Hematopoietic multipotent progenitor cell treated with erythropoietin and hydrocortisone succinate and interleukin-3 and kit ligand, for 17 days (in vitro differentiated cells): ENCODE measurements at places on chromosomes 6 and 20.

DNA sequence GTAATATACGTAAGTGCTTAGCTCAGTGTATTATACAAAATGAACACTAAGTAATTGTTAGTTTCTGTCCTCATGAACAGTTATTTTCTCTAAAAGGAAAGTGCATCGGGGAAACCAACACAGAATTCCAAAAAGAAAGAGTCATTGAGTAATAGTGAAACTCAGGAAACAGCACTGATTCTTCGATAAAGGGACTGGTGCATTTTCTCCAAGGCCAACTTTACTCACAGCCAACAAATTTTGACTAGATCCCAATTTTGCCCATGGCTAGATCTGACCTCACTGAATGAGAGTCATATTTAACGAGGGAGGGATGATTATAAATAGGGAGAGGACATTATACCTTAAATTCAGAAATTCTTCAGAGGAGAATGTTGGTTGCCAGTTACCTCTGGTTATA, 390.9 kb upstream of the NRSN1 start:
- DNase-seq: no peak

DNA sequence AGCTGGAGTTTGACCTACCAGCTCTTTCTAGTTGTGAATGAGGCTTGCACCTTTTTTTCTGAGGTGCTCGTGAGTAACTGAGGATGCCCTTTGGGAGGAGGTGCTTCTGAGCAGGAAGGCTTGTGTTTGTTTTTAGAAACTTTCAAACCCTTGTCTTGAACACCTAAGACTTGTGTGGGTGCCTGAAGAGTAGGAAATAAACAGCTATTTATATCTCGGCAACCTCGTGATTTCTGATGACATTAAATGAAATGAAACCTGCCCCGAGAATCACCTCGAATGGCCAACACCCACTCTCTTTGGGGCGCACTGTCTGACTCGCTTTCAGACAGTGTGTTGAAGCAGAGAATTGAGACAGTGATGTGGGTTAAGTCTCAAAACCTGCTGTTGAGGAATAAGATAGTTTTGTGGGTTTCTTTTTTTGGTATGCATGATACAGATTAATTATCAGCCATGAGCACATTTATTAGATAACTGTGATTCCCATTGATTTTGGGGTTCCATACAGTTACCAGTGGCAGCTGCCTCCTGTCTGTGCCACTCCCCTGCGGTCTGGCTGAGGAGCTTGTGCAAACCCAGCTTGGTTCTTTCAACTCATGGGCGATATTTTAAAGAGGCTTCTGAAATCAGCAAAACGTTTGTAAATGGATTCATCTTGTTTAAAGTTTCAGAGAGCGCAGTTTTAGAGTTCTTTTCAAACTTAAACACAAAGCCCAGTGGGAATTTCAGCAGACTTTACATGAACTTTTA, 8.4 kb downstream of the IRF4 start:
- no peak for DNase-seq

DNA sequence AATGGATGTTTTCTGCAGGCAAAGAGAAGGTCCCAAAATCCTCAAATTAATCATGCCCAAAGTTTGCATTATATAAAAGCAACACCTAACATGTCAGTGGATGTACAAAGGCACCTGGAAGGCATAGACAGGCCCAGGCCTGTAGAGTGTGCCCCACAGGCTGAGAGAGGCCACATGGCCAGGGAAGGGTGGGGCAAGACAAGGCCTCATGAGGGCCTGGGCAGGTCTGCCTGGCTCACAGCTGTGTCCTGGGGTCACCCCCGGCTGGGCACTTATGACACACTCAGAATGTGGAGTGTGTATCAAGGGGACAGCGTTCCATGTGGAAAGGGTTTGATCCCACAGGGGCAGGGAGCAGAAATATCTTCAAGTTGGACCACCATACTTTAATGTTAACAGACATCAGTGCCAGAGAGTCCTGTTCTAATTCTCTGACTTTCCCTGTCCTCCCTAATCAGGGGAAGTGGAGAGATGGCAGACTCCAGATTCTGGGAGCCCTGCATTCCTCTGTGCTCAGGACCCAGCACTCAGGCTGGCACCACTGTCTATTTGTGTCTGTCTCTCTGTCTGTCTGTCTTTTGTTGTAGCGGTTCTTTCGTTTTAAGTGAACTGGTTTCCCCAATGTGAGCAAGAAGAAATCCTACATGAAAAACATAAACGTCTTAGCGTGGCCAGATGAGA, 178.3 kb upstream of the FOXA2 start:
- no peak for DNase-seq

DNA sequence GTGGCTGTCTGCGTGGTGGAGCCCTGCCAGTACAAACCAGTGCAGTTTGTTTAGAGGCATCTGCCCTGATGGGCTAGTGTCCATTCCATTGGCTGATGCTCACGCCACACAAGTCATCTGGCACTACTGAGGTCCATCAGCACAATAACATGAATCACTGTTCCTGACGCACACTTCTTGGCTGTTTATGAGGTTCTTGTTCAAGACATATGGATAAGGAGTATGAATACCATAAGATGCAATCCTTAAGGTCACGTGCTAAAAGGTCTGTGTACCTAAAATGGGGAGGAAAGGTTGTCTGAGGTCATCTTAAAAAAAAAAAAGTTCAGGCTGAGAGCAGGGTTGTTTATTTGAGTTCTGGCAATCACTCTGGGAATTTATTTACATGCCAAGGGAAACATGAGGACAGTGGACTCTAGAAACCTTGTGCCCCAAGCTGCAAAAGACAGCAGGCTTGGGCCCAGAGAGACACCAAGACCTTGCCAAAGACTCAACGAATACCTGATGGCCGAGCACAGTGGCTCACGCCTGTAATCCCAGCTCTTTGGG, 54.1 kb upstream of the SHLD1 start:
- DNase-seq: peak; percentile 54

- no peak for DNase-seq
Measured at GRCh38 chr6:148608199-148608951, 138.5 kb upstream of the UST start.

DNA sequence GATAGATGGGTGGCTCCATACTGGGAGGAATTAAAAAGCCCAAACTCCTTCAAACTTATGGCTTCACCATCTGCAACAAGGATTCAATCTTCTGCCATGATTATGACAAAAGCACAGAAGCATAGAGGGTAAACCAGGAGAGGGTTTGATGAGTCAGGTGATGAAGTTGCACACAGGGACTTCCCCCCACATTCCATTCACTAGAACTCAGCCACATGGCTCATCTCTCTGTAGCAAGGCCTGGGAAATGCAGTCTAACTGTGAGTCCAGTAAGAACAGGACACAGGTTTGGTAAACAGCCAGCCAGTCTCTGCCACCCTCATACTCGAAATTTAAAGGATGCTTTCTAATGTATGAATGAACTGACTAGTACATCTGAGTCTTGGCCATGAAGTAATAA, 142.9 kb downstream of the HIVEP2 start:
- DNase-seq: no peak

DNA sequence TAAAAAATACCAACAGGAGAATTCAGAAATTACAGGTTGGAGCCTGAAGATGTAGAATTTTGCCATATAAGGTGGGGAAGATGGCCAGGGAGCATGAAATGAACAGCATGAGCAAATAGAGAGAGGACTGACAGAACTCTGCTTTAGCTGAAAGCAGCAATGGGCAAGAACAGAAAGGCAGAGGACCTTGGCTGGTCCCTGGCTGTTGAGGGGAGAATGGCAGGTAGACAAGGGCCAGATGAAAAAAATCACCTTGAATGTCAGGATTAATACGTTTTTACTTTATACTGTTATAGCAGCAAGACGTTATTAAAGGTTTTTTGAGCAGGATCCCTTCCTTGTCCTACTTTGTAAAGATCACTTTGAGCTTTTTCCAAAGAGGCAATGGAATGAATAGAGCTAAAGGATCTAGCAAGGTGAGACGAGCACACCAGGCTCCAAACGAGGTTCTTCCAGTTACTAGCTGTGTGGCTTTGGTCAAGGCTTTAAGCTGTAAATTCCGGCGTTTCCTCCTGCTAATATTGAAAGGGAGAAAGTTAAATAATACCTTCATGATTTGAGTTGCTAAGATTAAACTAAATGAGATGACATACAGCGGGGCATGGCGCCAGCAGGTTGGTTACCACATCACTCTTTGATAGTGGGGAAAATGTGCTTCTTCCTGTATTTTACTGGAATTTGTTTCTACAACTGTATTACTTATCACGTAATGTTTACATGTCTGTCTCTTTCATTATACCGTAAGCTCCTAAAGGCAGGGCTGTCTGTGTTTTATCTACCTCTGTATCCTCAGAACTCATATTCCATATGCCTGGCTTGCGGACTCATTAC, 776 bp downstream of the PPIL1 start:
- DNase-seq: peak; percentile 38

DNA sequence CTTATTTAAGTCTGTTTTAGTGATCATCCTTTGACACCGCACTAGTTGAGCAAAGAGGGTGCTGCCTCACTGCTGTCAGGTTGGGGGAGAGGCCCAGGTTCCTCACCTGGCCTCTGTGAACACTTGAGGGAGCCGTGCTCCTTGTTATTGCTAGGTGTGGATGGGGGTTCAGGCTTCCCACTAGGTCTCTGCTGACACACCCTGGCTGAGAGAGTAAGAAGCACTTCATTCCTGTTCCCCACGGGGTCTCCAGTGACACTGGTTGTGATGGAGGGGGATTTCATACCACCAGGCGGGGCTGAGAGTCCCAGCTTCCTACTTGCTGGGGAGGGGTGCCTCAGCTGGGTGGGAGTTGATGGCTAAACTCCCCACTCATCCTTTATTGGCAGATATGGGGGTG, 11.1 kb upstream of the NOTCH4 start:
- DNase-seq: no peak

DNA sequence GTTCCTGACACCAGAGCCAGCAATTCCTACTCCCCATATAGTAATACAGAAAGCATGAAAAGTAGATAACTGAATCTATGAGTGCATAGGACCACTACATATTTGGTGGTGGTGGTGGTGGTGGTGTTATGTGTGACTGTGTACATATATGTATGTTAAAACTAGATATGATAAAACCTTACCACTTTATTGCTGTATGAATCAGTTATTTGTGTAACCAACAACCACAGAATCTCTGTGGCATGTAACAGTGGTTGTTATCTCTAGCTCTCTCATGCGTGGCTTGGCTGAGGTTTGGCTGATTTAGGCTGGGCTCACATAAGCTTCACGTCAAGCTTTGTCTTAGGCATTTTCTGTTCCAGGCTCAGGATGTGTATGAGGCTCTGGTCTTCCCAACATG, 55.7 kb downstream of the PLCB1 start:
- DNase-seq: no peak

DNA sequence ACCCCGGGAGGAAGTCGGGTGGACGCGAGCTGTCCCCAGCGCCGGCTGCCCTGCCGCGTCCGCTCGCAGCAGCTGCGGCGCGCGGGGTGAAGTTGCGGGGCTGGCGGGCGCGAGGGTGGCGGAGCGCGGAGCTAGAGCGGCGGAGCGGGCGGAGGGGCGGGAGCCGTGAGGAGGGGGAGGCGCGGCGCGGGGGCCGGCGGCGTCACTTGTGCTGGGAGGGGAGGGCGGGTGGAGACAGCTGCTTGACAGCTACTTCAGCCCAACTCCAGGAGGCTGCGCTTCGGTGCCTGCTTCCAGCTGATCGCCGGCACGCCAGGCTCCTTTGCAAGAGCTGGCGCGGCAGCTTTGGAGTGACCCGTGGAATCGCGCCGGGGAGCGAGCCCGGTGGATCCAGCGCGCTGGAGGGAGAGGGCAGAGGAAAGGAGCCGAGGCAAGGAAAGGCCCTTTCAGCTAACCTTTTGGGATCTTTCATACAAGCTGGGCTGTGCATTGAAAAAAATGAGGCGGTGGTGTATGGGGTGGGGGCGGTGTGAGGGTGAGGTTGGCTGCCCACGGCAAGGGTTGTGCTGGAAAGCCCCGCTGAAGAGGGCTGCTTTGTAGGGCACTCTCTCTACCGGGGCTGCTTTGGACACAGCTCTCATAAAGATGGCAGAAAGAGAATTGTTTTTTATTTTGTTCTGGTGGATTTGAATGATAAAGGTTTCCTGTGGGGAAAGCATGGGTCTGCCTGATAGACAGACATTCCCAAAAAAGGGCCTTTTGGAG, 24.6 kb downstream of the RIPOR2 start:
- no peak for DNase-seq
